ENCODE measurements at places on chromosomes 13 and 19.
A peak's percentile ranks its signal among the peaks of the same experiment; 100 is the strongest.

DNA sequence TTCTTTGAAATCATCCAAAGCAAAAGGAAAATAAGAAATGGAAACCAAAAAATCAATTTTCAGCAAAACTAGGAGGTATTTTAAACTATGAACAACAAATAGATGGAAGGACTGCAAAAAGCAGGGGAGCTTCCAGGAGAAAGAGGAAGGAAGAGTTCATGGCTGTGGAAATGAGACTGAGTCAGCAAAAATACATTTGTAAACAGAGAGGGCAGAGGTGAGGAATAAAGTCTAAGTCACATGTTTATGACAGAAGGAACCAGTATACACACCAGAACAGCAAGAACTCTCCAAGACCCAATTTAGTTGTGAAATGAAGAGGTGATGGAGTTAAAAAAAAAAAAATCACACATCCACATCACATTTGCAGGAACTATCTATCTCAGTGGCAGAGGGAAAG, 69.6 kb downstream of the RNASEH2B start:
- DNase-seq: no peak

- no peak for DNase-seq
Measured at GRCh38 chr13:40047322-40047771, 391.9 kb downstream of the COG6 start.

DNA sequence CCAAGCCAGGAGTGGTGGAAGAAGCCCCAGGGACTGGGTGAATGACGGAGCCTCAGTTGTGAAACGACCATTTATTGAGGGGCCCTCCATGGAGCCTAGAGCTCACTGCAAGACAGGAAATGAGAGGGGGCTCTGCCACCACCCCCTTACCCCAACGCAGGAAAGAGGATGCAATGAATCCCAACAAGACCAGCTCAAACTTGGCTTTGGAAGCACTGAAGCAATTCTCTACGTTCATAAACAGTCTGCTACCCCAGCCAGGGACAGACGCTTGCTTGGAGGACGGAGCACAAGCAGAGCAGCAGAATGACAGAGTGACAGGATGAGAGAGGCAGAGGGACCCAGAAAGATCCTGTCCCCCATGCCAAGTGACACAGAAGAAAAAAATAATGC, 1.0 kb downstream of the PRKACA start:
- DNase-seq: no peak

GRCh38 chr13:91567485-91568207, 169.2 kb downstream of the GPC5 start:
- no peak for DNase-seq

DNA sequence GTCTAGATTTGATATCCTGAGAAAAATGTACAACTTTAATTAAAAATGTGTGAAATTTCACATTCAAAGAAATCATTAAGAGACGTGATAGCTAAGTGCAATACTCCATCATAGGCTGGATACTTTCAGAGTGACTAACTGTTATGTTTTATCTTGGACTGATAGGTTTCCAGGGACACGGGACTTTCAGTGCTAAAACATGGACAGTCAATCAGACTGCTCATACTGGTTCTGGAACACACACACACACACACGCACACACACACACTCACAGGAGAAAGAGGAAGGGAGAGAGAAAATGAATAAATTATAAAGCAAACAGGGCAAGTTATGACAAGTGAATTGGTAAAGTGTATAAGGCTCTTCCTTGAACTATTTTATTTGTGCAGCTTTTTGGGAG, 955.9 kb downstream of the SLITRK5 start:
- DNase-seq: no peak

DNA sequence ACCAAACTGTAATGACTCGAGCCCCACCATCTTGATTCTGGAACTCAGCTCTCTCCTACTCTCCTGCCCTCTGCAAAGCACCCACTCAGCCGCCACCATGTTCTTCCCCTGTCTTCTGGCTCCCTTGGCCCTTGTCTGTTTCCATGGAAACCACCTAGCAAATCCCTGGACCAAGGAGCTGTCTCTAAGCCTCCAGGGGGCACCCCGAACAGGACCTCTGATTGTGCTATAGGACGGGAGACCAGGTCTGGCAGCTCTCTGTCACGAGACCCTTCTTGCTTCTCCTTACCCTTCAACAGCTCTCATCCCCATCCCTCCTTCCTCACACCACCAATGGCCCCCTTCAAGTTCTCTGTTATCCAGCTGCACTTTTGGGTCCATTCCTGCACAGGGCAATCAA, 277.7 kb upstream of the ZNF507 start:
- no peak for DNase-seq

DNA sequence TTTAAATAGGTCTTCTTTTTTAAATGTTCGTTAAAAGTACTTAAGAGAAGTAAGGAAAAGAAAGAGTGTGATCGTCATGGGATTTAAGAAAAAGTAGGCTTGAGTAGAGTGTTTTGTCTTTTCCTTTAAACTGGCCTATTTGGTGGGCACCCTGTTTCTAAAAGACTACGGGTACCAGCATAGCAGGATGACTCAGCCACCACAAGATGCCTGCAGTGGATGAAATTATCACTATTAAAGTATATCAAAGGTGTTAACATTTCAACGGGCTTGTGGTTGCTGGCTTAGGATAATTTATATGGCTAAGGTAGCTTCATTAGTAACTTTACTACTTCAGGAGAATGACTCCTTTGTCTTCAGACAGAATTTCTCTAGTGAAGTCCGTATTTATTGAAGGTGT, 112.6 kb downstream of the STARD13 start:
- no peak for DNase-seq

DNA sequence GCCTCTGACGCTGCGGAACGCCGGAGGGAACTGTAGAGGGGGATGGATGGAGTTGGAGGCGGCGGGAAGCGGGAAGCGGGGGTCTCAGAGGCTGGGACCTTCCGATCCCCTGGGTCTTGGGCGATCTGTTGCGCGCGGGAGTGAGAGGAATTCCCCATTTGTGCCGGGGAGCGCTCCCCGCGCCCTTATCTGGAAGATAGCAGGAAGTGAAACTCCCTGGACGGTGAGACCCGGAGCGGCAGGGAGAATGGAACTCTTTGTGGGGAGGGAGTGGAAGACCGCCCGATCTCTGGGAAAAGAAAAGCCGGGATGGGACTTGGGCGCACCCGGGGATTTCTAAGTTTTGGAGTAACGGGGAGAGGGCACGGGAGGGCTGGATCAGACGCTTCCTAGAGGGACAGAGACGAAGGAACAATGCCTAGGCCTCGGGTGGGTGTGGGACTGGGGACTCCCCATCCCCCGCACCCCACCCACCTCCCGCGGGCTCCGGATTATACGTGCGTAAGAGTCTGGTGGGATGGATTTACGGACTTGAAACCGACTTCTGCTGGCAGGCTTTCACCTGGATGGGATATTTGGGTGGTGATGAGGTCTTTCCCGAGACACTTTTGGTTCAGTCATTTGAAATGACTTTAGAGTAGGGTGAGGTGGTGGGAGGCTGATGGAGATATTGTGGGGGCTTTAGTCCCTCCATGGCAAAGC, 495 bp downstream of the LSR start:
- DNase-seq: no peak

- DNase-seq: no peak
Measured at GRCh38 chr13:48979892-48980291, 4.2 kb downstream of the FNDC3A start.

- no peak for DNase-seq
Measured at GRCh38 chr19:39890755-39891551, 43.5 kb downstream of the FCGBP start.

GRCh38 chr19:5536337-5536894, 31.3 kb downstream of the TINCR start:
- DNase-seq: no peak

DNA sequence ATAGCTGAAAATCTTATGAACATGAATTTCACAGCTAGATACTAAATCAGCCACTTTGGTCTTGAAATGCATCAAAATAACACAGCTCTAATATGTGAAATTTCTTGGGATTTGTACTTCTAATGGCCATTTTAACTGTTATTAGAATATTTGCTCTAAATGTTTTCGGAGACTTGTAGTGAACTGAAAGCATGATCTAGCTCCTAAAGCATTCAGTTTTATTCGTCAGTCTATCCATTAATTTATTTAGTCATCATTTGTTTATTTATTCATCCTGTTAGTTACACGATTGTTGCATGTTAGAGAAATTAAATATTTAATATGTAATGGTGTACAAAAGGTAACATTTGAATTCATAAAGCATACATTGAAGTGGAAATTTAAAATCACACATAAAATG, 1132.7 kb downstream of the SLITRK1 start:
- DNase-seq: no peak

DNA sequence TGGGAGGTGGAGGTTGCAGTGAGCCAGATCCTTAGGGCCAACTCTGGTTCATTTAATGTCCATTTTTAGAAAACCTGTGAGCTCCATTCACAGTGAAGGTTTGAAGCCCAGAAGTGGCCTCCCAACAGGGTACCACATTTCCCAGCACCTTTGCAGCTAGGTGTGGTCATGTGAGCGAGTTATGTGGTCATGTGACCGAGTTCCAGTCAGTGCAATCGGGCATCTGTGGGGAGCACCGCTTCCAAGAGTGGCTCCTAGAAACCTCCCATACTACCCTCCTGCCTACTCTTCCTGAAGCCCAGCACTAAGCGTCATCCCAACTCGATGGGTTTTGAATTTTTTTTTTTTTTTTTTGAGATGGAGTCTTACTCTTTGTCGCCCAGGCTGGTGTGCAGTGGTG, 663 bp upstream of the PLA2G4C start:
- DNase-seq: no peak

GRCh38 chr19:43638995-43639518, 593 bp downstream of the CADM4 start:
- no peak for DNase-seq

- DNase-seq: no peak
Measured at GRCh38 chr13:87274209-87274819, 396.9 kb upstream of the SLITRK5 start.

GRCh38 chr19:46147166-46147740, 785 bp upstream of the IGFL2 start:
- no peak for DNase-seq

- DNase-seq: no peak
Measured at GRCh38 chr19:50327013-50327412, 2.2 kb downstream of the KCNC3 start.

- no peak for DNase-seq
Measured at GRCh38 chr19:49912965-49913685, 15.9 kb upstream of the ATF5 start.

DNA sequence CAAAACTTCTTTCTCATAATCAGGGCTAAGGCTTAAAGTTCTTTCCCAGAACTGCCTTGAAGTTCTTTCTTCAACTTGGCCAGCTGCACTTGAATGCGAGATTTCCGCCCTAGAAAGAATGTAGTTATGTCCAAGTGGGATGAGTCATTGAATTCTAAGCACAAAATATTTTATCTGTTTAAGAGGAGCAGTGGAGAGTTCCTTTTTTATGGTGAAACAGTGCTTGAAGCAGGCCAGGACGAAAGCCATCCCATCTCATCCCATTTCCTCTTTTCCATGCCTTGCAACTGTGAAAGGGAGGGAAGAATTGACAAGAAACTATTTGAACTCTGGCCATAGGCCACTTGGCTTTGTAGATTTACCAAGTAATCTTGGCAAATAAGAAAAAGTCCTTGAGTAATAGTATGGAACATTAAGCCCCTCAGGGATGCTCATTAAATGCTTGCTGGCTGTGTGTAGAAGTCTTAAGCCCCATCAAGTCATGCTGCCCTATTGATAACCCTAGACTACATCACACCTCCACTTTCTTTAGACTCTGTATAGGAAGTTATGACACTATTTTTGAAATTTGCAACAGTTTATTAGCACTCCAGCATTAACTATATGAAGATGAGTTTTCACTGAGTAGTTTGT, 174.5 kb downstream of the KCTD12 start:
- DNase-seq: no peak

GRCh38 chr19:38736413-38737280, 7.6 kb downstream of the CAPN12 start:
- DNase-seq: peak; percentile 65

DNA sequence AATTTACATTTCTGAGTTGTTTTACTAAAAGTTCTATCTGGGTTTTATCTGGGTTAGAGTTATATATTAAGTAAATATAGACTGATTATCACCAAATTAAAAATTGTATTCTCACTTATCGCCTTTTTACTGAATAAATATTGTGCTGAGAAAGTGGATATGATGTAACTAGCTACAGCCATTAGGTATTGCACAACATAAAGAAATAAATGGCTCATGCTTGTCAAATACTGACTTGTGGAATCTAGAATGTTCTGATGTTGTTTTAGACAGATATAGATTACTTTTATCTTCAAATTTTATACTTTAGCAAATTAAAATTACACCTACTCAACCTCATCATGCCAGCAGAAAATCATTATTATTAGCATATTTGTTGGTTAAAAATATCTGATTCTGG, 1277.1 kb upstream of the MIR17HG start:
- no peak for DNase-seq

GRCh38 chr19:4559569-4559968, at the start of gene SEMA6B:
TSS of gene SEMA6B (minus strand) at chr19:4559684. CDS start at chr19:4558457, 1,227 bp downstream.
- no peak for DNase-seq

DNA sequence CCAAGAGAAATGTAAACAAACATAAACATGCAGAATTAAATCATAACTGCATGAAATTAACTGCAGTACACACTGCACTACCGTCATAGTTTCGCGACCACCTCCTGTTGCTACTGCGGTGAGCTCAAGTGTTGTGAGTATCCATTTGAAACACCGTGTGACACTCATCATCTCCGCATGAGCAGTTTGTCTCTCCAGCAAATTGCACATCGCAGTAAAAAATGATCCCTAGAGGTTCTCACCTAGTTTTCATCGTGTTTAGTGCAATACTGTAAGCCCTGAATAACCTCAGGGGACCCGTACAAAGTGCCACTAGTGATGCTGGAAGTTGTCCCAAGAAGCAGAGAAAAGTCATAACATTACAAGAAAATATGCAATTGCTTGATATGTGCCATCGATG, 147.7 kb downstream of the DPF1 start:
- DNase-seq: no peak

- no peak for DNase-seq
Measured at GRCh38 chr19:42436006-42436405, 6.7 kb downstream of the CXCL17 start.

DNA sequence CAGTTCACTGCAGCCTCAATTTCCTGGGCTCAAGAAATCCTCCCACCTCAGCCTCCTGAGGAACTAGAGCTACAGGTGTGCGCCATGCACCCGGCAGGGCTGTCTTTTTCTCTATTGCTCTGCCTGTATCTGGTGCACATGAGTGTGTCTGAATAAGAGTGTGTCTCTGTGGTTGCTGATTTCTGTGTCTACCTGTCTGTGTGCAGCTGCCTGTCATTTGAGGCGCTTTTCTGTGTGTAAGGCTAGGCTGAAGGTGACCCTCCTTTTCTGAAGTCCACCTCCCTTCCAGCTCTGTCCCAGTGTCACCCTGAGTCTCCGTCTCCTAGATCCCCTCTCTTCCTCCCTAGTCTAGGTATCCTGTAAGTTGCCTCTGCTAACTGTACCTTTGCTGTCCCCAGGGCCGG, 1.5 kb upstream of the PRR12 start:
- DNase-seq: no peak

GRCh38 chr19:23116802-23117571, at the start of gene ZNF730:
TSS of gene ZNF730 (plus strand) at chr19:23117025. CDS start at chr19:23117174, 149 bp downstream.
- DNase-seq: peak; percentile 19

- DNase-seq: no peak
Measured at GRCh38 chr19:35399948-35400772, 29.3 kb downstream of the GPR42 start.
